ENCODE measurements at places on chromosomes 6 and 20.

DNA sequence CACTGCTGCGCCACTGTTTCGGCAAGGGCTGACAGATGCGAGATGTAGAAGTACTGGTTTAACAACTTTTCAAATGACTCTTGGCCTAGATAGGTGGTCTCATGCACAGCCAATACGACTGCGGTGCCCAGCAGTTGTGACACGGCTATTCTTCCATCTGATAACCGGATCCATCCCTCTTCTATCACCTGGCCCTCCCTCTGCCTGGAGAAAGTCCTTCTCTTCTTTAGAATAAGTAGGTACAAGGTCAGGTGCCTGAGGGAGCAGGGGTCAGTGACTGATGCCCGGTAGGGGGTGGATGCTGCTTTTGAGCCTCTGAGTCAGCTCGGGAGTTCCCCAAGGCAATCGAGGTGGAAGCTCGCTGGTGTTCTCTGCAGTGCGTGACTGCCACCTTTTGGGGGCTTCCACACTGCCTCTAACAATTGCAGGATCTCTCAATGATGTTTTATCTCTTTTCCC, 166.8 kb upstream of the GRIK2 start:
- DNase-seq, result no peak

DNA sequence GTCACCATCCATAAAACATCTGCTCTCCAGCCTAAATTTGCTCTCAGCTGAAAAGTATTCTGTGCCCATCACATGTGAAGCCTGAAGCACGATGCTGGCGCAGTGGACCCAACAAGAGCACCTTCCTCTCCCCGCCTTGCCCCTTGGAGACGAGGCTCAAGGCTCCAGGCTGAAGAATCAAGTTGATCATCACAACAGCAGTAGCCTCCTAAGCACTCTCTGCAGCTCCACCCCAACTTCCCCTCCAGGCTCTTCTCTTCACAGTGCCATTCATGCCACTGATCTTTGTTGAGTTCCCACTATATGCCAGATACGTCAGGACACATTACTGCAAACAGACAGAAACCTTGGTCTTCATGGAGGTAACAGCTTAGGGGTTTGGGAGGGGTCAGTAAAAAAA, 41.6 kb upstream of the ZNF217 start:
- no peak for DNase-seq

- no peak for DNase-seq
Measured at GRCh38 chr6:166354965-166355364, 12.6 kb upstream of the SFT2D1 start.

DNA sequence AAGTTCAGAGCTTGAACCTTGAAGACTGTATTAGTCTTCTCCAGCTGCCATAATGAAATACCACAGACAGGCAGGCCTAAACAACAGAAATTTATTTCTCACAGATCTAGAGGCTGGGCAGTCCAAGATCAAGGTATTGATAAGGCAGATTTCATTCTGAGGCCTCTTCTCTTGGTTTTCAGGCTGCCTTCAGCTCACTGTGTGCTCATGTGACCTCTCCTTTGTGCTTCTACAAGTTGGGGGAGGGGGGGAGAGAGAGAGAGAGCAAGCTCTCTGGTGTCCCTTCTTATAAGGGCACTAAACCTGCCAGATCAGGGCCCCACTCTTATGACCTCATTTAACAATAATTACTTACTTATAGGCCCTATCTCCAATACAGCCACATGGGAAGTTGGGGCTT, 102.6 kb upstream of the RSPO3 start:
- DNase-seq, result no peak

GRCh38 chr6:18308070-18308735, 43.9 kb upstream of the DEK start:
- DNase-seq, result no peak

- no peak for DNase-seq
Measured at GRCh38 chr20:39800111-39800510, 838.0 kb downstream of the DHX35 start.

DNA sequence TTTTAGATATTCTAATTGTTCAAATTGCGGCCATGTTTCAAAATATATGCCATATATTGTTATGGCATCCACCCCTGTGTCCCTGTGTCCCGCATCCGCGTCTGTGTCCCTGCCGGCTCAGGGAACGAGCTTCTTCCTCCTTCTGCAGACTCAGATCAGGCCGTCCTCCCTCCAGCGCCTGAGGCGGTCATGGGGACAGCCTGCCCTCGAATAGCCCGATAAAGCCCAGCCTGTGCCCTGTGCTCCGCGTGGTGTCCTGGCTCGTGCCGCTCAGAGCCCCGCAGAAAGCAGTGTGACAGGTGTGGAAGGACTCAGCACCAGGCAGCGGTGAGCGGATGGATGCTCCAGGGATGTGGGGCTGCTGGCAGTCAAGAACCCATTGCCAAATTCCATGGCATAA, 663.4 kb upstream of the DEFB115 start:
- no peak for DNase-seq

GRCh38 chr6:23002044-23002619, 432.8 kb downstream of the HDGFL1 start:
- no peak for DNase-seq

DNA sequence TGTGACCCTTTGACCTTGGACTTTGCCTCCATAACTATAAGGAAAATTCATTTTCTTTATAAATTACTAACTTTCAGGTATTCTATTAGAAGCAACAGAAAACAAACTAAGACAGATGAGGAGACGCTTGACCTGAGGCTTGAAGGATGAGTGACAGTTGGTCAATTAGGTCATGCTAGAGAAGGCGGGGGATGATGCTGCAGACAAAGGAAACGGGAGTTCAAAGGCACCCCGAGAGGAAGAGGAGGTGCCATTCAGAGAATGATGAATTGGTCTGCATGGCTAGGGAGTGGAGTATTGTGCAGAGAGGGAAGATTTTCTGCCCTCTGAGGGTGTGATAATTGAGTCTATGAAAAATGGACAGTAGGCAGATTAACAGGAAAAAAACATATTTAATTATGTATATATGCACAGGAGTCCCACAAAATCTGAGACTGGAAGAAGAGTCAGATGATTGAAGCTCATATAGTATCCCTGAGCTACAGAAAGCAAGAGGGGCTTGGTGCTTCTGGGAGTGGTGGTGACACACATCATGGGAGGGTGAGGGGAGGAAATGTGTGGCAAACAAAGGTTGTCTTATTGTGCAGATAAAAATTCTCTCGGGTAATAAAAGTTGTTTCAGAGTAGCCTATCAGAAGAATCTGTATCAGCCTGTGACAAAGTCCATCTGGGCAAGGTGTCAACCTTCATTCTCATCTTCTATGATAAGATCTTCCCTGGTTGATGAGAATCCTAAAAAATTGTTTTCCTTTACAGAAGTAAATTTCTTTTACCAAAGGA, 20.4 kb upstream of the FUCA2 start:
- no peak for DNase-seq

DNA sequence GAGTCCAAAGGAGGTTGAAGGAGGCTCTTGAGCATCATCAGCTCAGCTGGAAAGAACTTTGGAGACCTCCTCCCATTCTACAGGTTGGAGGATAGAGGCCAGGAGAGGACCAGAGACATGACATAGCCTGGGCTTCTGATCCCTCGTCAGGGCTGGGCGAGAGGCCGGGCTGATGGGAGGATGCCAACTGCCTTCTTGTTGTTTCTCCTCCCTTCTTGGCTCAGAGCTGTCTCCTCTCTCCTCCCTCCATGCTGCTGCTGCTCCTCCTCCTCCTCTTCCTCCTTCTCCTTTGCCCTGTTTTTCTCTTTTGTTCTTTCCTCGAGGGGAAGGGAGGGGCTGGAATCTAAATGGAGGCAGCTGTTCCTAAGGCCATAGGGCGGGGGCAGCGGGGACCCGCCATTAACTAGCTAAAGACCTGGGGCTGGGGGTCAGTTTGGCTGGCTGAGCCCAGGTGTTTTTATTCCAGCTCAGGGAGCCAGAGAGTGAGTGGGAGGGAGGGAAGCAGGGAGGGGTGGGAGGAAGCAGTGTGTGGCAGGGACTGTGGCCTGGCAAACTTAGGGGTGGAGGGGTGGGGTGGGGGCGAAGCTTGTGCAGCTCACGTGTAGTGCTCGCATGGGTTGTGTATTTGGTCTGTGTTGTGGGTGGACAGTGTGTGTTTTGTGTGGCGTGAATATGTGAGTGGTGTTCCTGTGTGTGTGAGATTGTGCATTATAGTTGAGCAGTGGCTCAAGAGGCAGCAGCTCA, 84.8 kb downstream of the CD40 start:
- DNase-seq, result no peak

DNA sequence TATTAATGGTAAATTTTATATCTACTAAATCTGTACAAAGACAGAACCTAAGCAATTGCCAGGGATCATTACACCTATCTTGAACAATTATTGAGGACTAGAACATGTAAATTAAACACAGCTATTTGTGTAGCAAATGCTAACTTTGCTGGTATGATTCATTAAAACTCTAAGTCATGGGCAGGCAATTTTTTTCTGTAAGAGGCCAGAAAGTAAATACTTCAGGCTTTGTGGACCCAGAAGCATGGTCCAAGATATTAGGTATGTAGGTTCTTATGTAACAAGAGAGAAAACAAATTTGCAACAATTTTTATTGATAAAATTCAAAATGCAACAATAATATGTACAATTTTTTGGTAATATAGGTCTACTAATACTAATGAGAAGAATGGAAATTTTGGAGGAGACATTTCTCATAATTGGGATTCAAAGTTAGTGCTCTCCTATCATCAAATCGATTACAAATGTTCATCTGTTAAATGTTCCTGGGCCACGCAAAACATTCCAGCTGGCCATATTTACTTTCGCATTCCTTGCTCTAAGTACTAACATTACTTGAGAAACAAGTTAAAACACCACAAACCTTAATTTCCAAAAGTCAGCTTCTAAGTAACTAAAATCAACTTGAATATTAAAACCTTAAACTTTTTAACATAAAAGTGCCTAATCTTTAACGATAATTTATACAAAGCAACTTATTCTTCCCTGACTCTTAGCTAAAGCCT, 4.3 kb downstream of the TMEM30A start:
- DNase-seq, result no peak

- peak; percentile 24 for DNase-seq
Measured at GRCh38 chr6:109794201-109794923, 103.3 kb downstream of the FIG4 start.

GRCh38 chr6:168890306-168890980, 363.2 kb downstream of the THBS2 start:
- DNase-seq, result no peak

DNA sequence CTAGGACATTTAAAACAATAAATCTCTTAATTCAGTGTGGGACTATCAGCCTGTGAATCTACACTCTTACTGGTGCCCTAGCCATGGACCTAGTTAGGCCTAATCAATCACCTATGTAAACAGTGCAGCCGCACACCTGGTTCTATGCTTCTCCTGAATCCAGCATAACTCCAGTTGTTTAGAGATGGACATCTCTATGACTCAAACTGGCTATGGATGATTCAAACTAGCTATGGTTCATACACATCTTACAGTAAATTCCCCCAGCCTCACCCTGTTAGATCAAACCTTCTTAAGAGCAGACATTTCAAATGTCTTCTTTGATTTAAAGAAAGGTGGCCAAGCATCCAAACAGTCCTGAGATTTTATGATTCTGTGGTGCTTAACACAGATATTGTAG, 34.7 kb downstream of the SLC35B3 start:
- no peak for DNase-seq

GRCh38 chr20:58458342-58459057, 56.7 kb downstream of the APCDD1L start:
- DNase-seq, result no peak

- DNase-seq, result no peak
Measured at GRCh38 chr6:71476371-71476770, 187.8 kb downstream of the OGFRL1 start.

DNA sequence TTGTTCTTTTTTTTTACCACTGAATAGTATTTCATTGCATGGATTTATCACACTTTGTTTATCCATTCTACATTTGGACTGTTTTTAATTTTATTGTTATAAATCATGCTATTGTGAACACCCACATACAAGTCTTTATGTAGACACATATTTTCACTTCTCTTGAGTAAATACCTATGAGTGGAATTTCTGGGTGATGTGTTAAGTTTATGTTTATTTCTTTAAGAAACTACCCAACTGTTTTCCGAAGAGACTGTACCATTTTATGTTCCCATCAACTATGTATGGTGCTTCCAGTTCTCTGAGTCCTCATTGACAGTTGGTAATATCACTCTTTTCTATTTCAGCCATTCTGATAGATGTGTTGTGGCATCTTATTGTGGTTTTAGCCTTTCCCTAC, 54.0 kb downstream of the RIN2 start:
- DNase-seq, result no peak

- no peak for DNase-seq
Measured at GRCh38 chr20:32603046-32603726, 18.1 kb upstream of the NOL4L start.

- DNase-seq, result no peak
Measured at GRCh38 chr20:38402089-38402488, 33.0 kb downstream of the SNHG17 start.

DNA sequence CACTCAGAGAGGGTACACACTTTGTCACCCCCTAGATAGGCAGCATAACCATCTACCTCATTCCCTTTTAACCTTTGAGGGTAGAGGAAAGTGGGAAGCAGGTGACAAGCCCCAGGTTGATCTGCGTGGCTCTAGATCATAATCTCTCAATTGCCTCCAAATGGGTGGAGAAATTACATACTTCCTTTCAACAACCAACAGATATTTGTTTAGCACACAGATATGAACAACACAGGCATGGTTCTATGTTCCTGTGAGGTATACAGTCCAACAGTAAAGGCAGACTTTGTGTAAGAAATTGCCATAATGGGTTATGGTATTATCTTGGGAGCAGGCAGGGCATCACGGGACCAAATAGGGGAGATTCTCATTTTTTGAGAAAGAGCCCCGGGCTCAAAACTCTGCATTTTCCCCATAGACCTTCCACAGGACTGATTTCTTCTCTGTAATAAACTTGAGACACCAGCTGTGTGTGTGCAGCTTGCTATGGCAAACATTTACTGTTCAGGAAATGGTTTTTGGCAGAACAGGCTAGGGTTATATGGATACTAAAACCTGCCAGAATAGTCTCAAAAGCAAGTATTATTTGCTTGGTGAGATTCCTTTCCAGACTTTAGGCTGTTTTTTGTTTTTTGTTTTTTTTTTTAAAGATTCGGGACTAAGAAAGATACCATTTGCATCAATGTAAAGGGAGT, 126.2 kb downstream of the CD164 start:
- peak; percentile 78 for DNase-seq

GRCh38 chr6:85565736-85566135, 27.9 kb downstream of the SNX14 start:
- no peak for DNase-seq

DNA sequence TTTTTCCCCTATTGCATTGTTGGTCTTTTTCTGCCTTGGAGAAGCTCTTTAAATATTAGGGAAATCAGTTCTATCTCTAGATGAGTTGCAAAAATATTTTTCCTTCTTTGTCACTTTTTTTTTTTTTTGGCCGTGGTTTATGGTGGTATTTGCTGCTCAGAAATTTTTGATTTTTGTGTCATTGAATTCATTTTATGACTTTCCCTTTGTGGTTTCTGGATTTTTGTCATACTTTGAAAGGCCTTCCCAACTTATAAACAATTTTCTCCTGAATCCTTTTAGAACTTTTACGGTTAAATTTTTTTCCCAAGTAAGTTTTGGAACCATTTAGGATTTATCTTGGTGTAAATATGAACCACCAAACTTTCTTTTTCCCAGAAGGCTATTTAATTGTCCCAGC, 145.6 kb downstream of the GJA10 start:
- DNase-seq, result no peak

- DNase-seq, result no peak
Measured at GRCh38 chr20:2637246-2637645, 15.2 kb upstream of the NOP56 start.

GRCh38 chr20:25296094-25297093, 48.5 kb downstream of the PYGB start:
- DNase-seq, result no peak

GRCh38 chr20:24117383-24117782, 128.8 kb upstream of the GGTLC1 start:
- no peak for DNase-seq

GRCh38 chr6:89035252-89036101, 45.1 kb upstream of the PNRC1 start:
- no peak for DNase-seq
